ENCODE measurements at places on chromosomes 3 and 15. TPM values are rescaled to one million over a fixed set of nuclear protein-coding genes. Genes with fewer than 3 reads are reported as not detected.

- H3K4me1 ChIP-seq: no peaks in the 10 kb centered on the region
- H3K36me3 ChIP-seq: no peaks in the 10 kb centered on the region
- no peaks in the 10 kb centered on the region for H3K27me3 ChIP-seq
- no peak overlapping the region for H3K27ac ChIP-seq
- H3K4me3 ChIP-seq: no peak overlapping the region
These were observed 6.5 kb upstream of the TM4SF19 start for GRCh38 chr3:196344663-196345062.

- no peaks in the 10 kb centered on the region for H3K36me3 ChIP-seq
- DNase-seq: no peak
- no peaks in the 10 kb centered on the region for H3K4me1 ChIP-seq
- no peaks in the 10 kb centered on the region for H3K27me3 ChIP-seq
- no peak overlapping the region for H3K4me3 ChIP-seq
- no peak overlapping the region for H3K27ac ChIP-seq
These were observed 25.6 kb downstream of the DCUN1D1 start for GRCh38 chr3:182954553-182955235.

Gene GP9
- total RNA-seq: not detected

Gene TM4SF18
- 35.5 TPM for total RNA-seq

DNA sequence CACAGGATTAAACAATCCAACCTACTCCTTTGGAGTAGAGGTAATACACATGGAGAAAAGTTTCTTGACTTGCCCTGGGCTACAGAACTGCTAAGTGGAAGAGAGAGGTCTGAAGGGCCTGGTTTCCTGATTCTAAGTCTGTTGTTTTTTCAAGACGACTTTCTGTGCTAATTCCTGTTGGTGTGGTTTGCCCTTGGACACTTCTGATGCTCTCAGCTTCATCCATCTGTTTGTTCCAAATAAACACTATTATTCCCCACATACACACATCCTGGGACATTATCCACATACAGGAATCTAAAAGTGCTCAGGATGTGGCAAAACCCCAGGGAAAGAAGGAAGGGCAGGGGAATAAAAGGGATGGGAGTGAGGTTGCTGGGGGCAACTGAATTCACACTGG is 393.5 kb upstream of the TBL1XR1 start:
- H3K4me3 ChIP-seq: no peak overlapping the region
- H3K27ac ChIP-seq: no peak overlapping the region

GRCh38 chr15:80579611-80580010 is 115.5 kb upstream of the ABHD17C start:
- no peak for DNase-seq
- H3K27ac ChIP-seq: no peak overlapping the region
- no peaks in the 10 kb centered on the region for H3K36me3 ChIP-seq
- H3K27me3 ChIP-seq: no peaks in the 10 kb centered on the region

Gene RETNLB
- total RNA-seq: not detected

- DNase-seq: no peak
- no peak overlapping the region for H3K4me3 ChIP-seq
- H3K4me1 ChIP-seq: no peaks in the 10 kb centered on the region
- peak overlapping the region; percentile 39 for H3K27ac ChIP-seq
These were observed 67.3 kb downstream of the THSD4 start for GRCh38 chr15:71182522-71182921.

- H3K4me3 ChIP-seq: no peak overlapping the region
- peaks cover 8% of the 10 kb centered on the region for H3K4me1 ChIP-seq
- H3K27me3 ChIP-seq: no peaks in the 10 kb centered on the region
- H3K36me3 ChIP-seq: no peaks in the 10 kb centered on the region
- peak overlapping the region; percentile 78 for H3K27ac ChIP-seq
These were observed 264.2 kb downstream of the NFKBIZ start for GRCh38 chr3:102113421-102114041.

- no peak overlapping the region for H3K4me3 ChIP-seq
- no peaks in the 10 kb centered on the region for H3K4me1 ChIP-seq
- no peak overlapping the region for H3K27ac ChIP-seq
- no peak for DNase-seq
These were observed 111.3 kb upstream of the BCL6 start for GRCh38 chr3:187856555-187856954.

DNA sequence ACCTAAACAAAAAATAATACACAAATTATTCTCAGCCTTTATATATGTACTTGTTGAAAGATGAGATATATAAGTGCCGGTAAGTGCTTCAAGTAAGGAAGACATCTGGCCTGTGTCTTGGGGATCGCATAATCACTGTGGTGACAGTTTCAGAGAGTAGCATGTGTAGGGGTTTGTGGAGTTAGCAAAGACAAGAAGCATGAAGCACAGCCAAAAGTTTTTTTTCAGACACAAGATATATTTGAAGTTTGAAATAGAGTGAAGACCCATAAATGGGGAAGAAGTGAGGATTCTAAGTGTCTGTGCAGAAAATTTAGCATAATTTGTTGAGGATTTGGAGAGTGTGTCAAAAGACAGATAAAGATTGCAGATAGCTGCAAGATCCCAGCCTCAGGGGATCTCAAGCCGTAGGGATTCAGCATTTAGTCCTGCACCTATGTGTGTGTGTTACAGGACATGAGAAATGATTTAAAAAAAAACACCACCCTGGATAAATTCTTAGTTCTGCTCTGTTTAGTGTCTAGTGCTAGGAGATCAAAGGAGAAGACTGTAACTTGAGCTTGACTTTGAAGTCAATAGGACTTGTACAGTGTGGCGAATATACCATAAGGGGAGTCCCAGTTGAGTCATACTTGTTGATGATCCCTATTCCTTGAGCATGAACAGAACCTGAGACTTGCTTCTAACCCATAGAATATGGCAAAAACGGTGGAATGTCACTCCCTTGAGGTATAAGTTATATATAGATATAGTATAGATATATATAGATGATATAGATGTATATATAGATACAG is 123.9 kb upstream of the GRM7 start:
- DNase-seq: no peak
- no peak overlapping the region for H3K27ac ChIP-seq
- H3K4me3 ChIP-seq: no peak overlapping the region
- no peaks in the 10 kb centered on the region for H3K4me1 ChIP-seq

DNA sequence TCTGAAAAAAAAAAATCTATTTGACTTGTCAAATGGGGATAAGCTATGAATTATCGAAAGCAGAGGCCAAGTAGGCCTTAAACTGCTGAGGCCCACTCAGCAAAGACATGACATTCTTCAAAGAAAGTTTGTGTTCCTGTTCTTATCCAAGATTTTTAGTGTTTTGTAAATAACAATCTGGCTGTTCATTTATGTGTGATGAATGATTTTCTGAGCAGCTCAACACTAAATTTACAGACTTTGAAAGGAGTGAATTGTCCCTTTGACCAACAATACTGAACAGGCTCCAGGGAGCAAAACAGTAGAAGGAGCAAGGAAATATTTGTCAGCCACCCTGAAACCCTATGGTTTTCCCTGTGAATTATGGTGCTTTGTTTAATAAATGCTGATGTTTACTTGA is 512.6 kb upstream of the NAALADL2 start:
- H3K36me3 ChIP-seq: no peaks in the 10 kb centered on the region
- no peaks in the 10 kb centered on the region for H3K27me3 ChIP-seq
- H3K27ac ChIP-seq: no peak overlapping the region
- no peak overlapping the region for H3K4me3 ChIP-seq
- no peaks in the 10 kb centered on the region for H3K4me1 ChIP-seq
- DNase-seq: no peak

GRCh38 chr3:195559723-195560409 is 16.7 kb upstream of the PPP1R2 start:
- H3K27me3 ChIP-seq: no peaks in the 10 kb centered on the region
- H3K27ac ChIP-seq: no peak overlapping the region
- H3K4me3 ChIP-seq: no peak overlapping the region
- H3K4me1 ChIP-seq: no peaks in the 10 kb centered on the region

Gene ACTRT3
- 7.4 TPM for total RNA-seq

- DNase-seq: no peak
- H3K36me3 ChIP-seq: no peaks in the 10 kb centered on the region
- H3K27me3 ChIP-seq: no peaks in the 10 kb centered on the region
These were observed 22.4 kb downstream of the PLEKHO2 start for GRCh38 chr15:64864068-64864467.

- DNase-seq: peak; percentile 25
- H3K27me3 ChIP-seq: no peaks in the 10 kb centered on the region
- H3K36me3 ChIP-seq: no peaks in the 10 kb centered on the region
- peak overlapping the region; percentile 89 for H3K27ac ChIP-seq
- H3K4me1 ChIP-seq: no peaks in the 10 kb centered on the region
- peak overlapping the region; percentile 52 for H3K4me3 ChIP-seq
These were observed 1.0 kb upstream of the IGF2BP2 start for GRCh38 chr3:185825639-185826481.

- H3K4me3 ChIP-seq: no peak overlapping the region
- no peaks in the 10 kb centered on the region for H3K4me1 ChIP-seq
- DNase-seq: no peak
These were observed 109.6 kb downstream of the OXSM start for GRCh38 chr3:25899352-25900101.

DNA sequence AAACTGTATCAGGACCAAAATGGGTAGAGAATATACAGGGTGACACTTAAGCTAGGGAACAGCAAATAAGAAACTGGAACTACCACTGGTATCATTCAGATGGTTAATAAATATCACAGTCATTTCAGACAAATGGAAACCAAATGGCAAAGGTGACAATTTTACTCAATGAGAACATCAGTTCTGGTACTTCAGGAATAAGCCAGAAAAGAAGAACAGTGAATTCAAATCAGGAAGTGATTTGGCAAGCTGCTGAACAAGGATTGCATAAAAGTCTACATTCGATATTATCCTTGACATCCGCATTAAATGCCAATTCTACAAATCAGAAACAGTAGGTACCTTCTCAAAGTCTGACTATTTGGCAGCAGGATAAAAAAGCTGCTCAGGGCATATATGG is 23.5 kb upstream of the STIMATE start:
- H3K27ac ChIP-seq: no peak overlapping the region
- no peak for DNase-seq
- no peaks in the 10 kb centered on the region for H3K36me3 ChIP-seq

GRCh38 chr3:33317963-33318709 is 40.9 kb downstream of the FBXL2 start:
- no peak for DNase-seq
- H3K27ac ChIP-seq: no peak overlapping the region
- no peaks in the 10 kb centered on the region for H3K4me1 ChIP-seq

Gene RNU5B-1
- not detected for total RNA-seq

DNA sequence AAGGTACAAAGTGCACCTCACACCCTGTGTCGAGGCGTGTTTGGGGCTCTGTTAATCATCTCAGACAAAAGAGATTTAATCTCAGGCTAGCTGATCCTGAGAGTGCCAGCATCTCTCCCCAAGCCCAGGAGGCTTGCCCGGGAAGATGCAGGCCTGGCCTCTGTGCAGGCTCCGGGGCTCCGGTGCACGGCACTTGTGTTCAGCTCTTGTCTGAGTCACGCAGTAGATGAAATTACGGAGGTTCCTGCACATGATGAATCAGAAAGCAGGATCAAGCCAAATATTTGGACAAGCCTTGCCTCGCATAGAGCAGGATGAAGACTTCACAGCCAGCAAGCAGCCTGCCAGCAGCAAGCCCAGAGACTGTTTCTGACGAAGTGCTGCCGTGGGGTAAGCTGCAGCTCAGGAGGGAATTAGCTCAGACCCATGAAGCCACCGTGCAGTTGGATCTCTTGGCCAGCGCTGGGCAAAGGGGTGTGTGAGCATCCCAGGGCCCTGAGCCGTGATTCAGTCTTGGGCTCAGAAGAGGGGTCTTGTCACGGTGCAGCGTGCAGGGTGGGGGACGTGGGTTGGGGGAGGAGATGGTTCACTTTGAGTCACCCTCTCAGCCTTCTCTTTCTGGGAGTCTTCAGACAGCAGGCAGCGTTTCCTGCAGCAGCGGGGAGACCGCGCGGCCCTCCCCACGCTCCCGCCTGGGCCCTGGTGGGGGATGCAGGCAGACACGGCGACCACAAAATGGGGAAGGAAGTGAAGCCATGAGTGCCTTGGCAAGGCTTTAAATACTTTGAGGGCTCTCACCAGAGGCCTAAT is 89.2 kb upstream of the MEF2A start:
- H3K4me1 ChIP-seq: no peaks in the 10 kb centered on the region
- H3K4me3 ChIP-seq: no peak overlapping the region
- H3K27me3 ChIP-seq: no peaks in the 10 kb centered on the region
- DNase-seq: peak; percentile 75
- no peaks in the 10 kb centered on the region for H3K36me3 ChIP-seq

DNA sequence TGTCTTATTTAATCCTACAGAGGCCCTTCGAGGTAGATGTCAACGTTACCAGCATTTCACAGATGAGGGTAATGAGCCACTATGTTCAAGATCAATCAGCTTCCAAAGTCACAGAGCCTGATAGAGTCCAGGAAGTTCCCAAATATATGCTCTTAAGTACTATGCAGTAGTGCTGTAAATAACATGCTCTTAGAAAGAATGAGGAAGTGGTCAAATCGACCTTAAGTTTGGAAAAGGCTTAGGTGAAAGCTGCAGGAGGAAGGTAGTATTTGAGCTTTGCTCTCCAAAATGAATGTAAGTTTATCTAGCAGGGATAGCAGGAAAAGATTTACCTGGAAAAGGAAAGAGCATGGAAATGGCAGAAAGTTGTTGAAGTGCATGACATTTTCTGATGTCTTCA is 234.0 kb downstream of the RBMS3 start:
- no peak overlapping the region for H3K27ac ChIP-seq
- no peaks in the 10 kb centered on the region for H3K36me3 ChIP-seq
- no peaks in the 10 kb centered on the region for H3K27me3 ChIP-seq
- no peak overlapping the region for H3K4me3 ChIP-seq
- H3K4me1 ChIP-seq: no peaks in the 10 kb centered on the region
- no peak for DNase-seq

Gene SV2B
- 0.26 TPM for total RNA-seq

- no peaks in the 10 kb centered on the region for H3K4me1 ChIP-seq
- H3K27ac ChIP-seq: no peak overlapping the region
- no peaks in the 10 kb centered on the region for H3K36me3 ChIP-seq
These were observed 340.4 kb upstream of the KCNMB2 start for GRCh38 chr3:178195824-178196223.
